Breast epithelium (tissue), 4 donors: ENCODE measurements at places on chromosomes 11 and 22. TPM values are rescaled to one million over a fixed set of nuclear protein-coding genes. Genes with fewer than 3 reads are reported as not detected.

GRCh38 chr11:75270896-75271418, 30.4 kb downstream of the TPBGL start:
- no peak for DNase-seq

GRCh38 chr11:64409707-64410403, 50.9 kb downstream of the RPS6KA4 start:
- no peak for DNase-seq

DNA sequence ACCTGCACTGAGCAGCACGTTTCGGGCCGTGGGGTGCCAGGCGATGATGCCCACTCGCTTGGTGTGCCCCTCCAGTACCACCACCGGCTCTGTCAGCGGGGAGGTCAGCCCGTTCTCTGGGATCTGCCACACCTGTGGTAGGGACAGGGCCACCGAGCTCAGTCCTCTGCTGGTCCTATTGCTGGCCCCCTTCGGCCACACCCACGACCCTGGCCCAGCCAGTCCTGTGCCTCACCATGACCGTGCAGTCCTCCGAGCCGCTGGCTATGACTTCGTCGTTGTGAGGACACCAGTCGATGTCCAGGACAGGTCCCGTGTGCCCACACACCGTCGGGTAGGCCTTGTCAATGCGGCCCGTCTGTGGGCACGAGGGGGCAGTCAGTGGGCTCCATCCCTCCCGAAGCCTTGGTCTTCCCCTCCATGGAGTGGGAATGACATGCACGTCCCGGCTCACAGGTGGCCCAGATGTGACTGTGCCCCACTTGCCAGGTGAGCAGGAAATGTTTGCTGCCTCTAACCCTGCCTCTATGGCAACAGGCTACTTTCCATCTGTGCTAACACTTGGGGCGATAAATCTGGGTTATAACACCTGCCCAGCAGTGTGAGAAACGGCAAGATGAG, 1.4 kb downstream of the CORO1B start:
- DNase-seq = no peak

GRCh38 chr22:41504397-41504796, 35.5 kb downstream of the ACO2 start:
- DNase-seq = no peak

GRCh38 chr11:121544956-121545355, 92.2 kb upstream of the SORL1-AS1 start:
- DNase-seq = no peak

GRCh38 chr22:33932997-33933396, 12.7 kb upstream of the LARGE1 start:
- DNase-seq = no peak

DNA sequence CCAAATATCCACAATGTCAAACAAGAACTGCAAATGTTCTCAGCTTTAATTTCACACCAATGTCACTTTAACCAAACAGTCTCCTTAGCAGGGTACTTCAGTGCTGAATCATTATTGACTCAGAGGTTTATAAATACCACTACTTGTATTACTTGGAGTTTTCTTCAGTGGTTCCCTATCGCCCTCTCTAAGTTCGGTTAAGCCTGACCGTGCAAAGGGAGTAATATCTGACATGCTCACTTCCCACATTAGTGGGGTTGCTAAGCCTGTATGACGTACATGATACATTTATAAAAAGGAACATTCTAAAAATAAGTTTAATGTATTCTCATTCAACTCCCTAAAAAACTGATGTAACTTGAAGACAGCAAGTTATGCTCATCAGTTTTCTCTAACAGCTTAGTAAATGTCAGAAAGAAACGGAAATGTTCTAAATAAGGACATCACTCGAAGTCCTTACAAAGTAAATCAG, 93.1 kb upstream of the ZC3H12C start:
- DNase-seq = no peak

GRCh38 chr22:26286091-26286820, 117.0 kb downstream of the SEZ6L start:
- DNase-seq = no peak

GRCh38 chr22:45238076-45238956, 2.4 kb downstream of the KIAA0930 start:
- no peak for DNase-seq

GRCh38 chr11:44400431-44400830, 90.5 kb upstream of the ALX4 start:
- no peak for DNase-seq

DNA sequence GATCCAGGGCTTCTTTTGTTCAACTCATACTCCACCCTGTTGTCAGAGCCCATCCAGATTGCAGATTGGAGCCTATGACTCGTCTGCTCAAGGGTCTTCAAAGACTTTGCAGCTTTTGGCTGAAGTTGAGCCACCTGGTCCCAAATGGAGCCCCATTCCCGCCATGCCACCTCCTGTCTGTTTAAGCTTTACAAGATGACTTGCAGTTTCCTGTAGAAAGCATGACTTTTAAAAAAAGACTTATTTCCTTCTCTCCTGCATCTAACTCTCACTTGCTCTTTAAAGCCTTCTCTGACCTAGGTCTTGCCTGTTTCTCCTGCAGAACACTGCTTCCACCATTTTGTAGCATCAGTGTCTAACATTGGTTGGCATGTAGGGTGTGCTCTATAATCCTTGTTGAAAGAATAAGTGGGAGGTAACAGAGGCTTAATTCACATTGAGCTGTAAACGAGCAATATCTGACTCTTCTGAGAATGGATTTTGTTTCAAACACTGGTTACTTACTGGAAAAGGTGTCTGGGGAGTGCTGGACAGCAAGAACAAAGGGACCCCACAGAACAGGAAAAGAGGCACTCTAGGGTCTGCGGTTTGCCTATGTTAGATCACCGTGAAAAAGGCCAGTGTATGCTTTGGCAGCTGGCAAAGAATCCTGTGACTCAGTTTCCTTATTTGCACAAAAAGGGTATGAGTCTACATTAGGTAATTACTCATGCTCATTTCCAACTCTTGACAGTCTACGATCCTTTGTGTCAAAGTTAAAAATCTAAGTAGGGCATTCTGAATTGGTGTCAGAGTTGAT, 30.3 kb downstream of the NF2 start:
- DNase-seq = no peak

- no peak for DNase-seq
Measured at GRCh38 chr11:117431436-117431835, 103.8 kb downstream of the CEP164 start.

DNA sequence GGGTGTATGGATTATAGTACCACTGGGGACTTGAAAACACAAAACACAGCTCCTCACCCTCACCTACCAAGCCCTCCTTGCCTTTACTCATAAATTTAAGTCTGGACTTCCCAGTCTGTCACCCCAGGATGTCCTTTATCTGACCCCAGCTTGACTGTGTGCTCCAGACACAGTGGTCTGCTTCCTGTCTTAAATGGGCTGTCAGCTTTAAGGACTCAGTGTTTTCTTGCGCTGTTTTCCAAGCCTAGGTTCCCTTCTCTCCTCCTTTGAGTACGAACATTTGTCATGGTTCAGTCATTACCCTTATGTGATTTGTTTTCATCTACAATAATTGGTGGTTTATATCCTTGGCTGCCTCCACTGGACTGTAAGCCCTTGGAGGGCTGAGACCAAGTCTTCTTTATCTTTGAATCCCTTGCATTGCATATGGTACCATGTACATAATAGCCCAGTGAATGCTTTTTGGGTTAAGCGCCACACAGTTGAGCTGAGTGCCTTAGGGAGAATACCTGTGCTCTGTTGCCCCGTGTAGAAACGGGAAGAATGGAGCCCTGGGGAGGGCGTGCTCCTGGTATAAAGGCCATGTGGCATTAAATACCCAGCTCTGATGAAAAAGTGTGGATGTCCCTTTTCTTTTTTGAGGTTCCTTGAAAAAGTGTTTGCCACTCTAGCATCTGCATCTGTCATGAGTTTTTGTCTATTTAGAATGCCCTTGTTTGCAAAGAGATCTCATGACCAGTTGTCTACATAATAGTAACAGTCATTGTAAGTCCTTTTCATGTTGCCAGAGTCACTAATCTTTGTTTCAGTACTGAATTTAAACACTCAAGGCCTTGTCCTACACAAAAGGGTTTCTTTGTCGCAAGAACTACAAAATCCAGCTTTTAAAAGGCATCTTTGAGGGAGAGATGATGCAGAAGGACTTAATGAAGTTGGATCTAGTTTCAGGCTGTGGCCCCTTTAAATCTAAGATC, 14.0 kb downstream of the PANX1 start:
- DNase-seq = no peak

The OR2AT4 gene
- total RNA-seq = not detected

The RTN4R gene
- 2.0 TPM for total RNA-seq

The GGT1 gene
- 4.6 TPM for total RNA-seq

The NCAM1 gene
- total RNA-seq = 3.6 TPM

The OR1S2 gene
- total RNA-seq = not detected

The HYLS1 gene
- 6.9 TPM for total RNA-seq

The CADM1 gene
- total RNA-seq = 33.1 TPM

The IRAG1 gene
- total RNA-seq = 10.1 TPM

The GNG3 gene
- total RNA-seq = not detected

The CSNK2A3 gene
- total RNA-seq = 1.3 TPM

The SMCO4 gene
- total RNA-seq = 13.4 TPM

The CD151 gene
- total RNA-seq = 343 TPM

The SPDYC gene
- not detected for total RNA-seq

The LYVE1 gene
- 51.8 TPM for total RNA-seq
